Right lung (tissue), 10 donors: ENCODE measurements at places on chromosomes 2 and 18. TPM values are rescaled to one million over a fixed set of nuclear protein-coding genes. Genes with fewer than 3 reads are reported as not detected.

DNA sequence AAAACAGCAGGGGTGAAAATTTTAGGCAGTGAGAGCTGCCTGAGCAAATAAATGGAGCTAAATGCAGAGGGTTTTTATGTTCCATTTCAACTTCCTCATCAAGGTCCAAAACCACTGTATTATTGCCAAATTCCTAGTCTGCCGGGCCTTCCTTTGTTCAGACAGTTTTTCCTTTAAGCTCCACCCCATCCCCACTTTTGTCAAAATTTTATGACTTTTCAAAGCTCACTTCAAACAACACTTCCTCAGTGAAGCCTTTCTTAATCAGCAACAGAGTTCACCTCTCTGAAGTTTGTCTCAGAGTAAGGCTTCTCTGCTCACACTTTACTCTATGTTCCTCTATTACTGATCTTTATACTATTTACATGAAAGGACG, 81.3 kb downstream of the CERKL start:
- no peak for DNase-seq

Gene IL1RN
- 1.2 TPM for polyA plus RNA-seq

Gene INPP1
- polyA plus RNA-seq = 25.5 TPM

Gene PLA2R1
- 3.8 TPM for polyA plus RNA-seq

DNA sequence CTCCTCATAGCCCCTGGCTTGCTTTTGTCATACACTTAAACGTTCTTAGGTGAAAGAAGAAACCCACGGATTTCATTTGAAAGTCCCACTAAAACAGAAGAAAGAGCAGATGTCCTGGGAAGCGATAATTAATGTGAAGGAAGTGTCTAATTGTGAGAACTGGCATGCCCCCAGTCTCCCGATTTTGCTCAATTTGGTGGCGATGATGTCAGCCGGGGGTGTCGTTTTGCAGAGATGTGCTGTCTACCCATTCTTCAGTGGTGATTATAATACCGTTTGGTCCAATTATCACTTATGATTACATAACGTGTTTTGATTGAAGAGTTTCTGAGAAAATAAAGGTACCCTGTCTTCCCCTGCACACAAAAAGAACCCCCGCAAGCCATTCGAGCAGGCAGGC, 103.1 kb downstream of the RTN4 start:
- DNase-seq = no peak

- no peak for DNase-seq
Measured at GRCh38 chr18:74457043-74457724, at the start of gene DIPK1C. Gene DIPK1C (minus strand): TSS chr18:74457308. CDS start chr18:74457259, 49 bp downstream.

DNA sequence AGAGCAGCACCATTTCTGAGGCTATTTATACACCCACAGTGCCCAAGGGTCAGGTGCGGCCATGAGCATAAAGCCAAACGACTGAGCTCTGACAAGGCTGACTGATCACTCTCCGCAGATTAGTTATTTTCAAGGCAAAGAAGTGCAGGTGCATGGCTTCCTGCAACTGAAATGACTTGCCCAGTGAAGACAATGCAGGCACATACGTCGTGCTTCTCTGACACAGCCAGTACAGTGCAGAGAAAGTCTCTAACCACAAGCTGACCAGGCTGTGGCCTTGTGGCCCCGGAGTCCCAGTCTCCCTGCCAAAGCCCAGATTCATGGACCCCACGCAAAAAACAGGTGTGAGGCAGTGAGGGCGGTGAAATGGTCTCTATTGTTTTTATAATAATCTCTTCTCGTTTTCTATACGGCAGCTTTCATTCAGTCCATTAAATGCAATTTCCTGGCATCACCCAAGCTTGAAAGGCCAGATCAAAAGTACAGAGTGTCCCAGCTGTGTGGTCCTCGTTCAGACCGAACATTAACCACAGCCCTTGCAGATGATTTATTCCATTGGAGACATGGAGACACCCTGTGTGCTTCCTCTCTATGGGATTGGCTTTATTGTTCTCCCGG, 447.0 kb upstream of the ID2 start:
- DNase-seq = no peak

Gene STRN
- polyA plus RNA-seq = 20.4 TPM

GRCh38 chr2:42230891-42231290, 61.7 kb downstream of the EML4 start:
- no peak for DNase-seq

Gene MAB21L4
- 1.2 TPM for polyA plus RNA-seq

Gene ABCA12
- polyA plus RNA-seq = 0.26 TPM

GRCh38 chr2:56334622-56335021, 150.8 kb downstream of the CCDC85A start:
- DNase-seq = no peak

- DNase-seq = no peak
Measured at GRCh38 chr18:70469916-70470315, 181.1 kb downstream of the SOCS6 start.

Gene CROCC2
- polyA plus RNA-seq = 0.95 TPM

GRCh38 chr18:9971313-9971920, 57.6 kb downstream of the VAPA start:
- DNase-seq = peak; percentile 78

Gene MEP1B
- 0.10 TPM for polyA plus RNA-seq

Gene EPB41L3
- 41.5 TPM for polyA plus RNA-seq

GRCh38 chr2:1272835-1273234, 140.4 kb upstream of the TPO start:
- DNase-seq = no peak

Gene SERPINE2
- polyA plus RNA-seq = 90.2 TPM

Gene GLI2
- 17.5 TPM for polyA plus RNA-seq

Gene KCMF1
- polyA plus RNA-seq = 49.2 TPM

DNA sequence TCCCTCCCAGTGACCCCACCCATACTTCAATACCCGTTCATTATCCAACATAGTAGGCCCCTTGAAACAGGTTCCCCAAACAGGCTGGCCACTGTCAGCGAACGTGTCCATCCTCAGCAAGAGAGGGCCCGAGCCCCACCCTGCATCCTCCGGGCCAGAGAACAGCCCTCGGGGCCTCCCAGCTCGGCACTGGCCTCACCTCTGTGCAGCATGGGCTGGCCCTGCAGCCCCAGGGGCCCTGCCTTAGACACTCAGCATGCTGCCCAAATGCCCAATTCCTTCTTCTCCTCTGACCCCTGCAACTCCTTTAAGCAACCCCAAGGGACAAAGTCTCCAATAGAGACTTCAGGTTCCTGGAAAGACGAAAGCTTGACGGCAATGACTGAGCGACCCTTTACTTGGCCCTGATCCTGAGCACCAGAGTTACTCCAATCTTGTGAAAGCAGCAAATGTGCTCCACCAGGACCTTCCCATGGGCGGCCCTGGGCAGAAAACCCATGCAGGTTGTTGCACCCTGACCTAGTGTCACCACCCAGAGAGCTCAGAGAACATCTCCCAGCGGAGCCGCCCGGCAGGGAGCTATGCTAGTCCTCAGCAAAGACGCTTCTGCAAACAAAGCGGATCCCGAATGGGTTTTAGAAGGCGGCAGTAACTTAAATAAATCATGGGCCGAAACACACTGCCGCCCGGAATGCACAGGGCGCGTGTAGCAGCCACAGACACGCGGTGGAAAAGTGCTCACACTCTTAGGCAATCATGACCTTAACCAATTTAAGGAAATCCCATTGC, 782 bp downstream of the COL6A3 start:
- DNase-seq = no peak

Gene CDC42EP3
- polyA plus RNA-seq = 26.6 TPM

GRCh38 chr2:230269715-230270114, 44.2 kb downstream of the SP140 start:
- no peak for DNase-seq

GRCh38 chr2:15142069-15142689, 419.0 kb downstream of the NBAS start:
- DNase-seq = no peak

Gene NEU2
- not detected for polyA plus RNA-seq

Gene VAMP5
- 57.3 TPM for polyA plus RNA-seq

Gene ANKRD23
- polyA plus RNA-seq = 4.7 TPM
